Stimulated activated CD4-positive, alpha-beta T cell treated with anti-CD3 and anti-CD28 coated beads, Interleukin-12 subunit alpha, Interleukin-12 subunit beta, amount 100 ng/mL, for 48 hours (primary cell): ENCODE measurements at places on chromosomes 4 and X.

GRCh38 chr4:138639018-138639741 is 376.4 kb upstream of the NOCT start:
- DNase-seq: no peak

DNA sequence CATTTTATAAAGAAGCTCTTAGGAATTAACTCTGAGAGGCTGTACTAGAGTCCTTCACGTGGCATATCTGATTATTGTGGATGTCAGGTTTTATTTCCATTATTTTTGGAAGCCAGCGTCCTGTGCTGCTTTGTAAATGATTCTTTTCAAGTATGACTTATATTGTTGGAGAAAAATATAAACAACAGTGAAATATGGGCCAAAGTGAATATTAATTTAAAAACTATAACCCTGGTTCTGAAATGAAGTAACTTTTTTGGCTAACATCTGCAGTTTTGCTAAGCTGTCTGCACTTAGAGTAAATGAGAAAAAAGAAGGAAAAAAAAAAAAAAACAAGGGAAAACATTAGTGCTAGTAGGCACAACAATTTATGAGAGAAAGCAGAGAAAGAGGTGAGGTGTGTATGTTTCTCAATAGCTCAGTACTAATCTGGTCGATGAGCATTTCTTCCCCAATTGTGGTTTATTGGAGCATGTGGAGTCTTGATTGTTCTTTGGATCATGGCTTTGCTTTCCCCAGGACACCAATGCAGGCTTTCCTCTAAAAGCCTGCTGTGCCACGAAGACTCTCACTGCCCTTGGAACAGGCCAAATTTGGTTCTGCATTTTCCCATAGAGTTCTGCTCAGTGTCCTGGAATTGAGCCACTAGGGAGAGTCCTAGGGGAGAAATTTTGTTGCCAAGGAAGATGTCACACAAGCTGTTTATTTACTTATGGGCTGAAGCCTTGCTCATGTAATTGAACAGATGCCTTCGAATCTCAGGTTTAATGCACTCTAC is 273.3 kb downstream of the DKK2 start:
- DNase-seq: no peak

DNA sequence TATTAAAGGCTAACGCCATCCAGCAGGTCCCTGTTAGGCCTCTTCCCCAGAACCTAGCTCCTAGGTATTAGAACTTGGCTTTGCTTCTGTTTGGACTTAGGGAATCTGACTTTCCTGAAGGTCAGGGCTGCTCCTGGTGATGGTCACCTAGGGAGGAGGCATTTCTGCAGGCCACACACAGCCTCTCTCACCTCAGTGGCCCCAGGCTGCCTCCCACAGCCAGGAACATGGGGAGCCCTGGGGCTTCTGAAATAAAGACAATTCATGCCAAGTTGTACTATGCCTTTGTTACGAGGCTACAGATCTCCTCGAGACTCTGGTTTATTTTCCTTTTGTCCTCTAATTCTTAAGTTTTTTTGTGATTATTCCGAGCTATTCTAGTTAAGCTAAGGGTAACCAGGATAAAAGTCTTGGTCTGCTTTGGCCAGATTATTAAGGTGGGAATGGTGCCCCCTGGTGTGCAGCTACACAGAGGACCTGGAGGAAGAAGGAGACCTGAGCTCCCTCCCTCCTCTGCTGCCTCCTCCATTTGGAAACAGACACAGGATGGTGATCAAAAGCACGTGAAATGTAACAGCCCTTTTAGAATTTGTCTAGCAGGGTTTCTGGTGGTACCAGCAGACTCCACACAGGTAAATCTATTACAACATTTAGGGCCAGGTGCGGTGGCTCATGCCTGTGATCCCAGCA is 131.0 kb downstream of the DCLK2 start:
- peak; percentile 1 for DNase-seq

DNA sequence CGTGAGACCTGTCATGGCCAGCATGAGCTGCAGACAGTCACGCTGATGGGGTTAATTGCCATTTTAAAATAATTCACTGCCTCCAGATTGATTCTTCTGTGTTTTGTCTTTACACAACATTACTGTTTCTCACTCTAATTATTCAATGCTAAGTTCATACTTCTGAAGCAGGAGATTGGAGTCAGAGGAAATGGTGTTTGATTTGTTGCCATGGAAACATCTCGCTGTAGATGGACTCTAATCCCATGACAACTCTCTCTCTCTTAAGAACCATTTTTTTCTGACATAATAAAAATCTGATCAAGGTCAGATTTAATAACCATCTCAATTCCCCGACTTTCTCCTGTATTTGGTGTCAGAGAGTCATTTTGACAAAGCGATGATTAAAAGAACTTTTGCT is 209.0 kb downstream of the IDS start:
- DNase-seq: no peak

DNA sequence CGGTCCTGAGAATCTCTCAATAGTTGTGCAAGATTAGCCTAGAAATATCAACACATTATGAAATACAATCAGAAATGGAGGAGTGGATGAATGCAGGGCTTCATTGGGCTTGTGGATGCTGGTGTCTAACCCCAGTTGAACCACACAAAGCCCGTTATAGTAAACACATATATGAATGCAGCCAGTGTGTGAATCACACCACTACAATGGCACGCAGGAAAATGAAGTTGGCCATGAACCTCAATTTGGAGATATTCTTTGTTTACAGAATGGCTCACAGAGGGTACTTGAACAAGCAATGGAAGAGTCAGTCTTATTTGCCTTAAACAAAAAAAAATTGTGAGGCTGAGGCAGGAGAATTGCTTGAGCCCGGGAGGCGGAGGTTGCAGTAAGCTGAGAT is 57.8 kb downstream of the SOD3 start:
- DNase-seq: no peak

DNA sequence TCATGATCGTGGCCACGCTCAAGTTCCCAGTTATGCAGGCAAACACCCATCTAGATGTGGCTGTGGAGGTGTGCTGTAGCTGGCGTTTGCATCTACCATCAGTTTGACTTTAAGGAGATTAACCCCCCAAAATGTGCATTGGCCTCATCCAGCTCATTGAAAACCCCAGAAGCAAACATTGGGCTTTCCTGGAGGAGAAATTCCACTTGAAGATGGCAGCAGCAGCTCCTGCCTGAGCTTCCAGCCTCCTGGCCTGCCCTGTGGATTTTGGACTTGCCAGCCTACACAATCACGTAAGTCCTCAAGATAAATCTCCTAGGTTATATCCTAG is 30.2 kb upstream of the SLC25A6 start:
- no peak for DNase-seq
